ENCODE measurements at places on chromosomes 6 and 20. TPM values are rescaled to one million over a fixed set of nuclear protein-coding genes. Genes with fewer than 3 reads are reported as not detected.

DNA sequence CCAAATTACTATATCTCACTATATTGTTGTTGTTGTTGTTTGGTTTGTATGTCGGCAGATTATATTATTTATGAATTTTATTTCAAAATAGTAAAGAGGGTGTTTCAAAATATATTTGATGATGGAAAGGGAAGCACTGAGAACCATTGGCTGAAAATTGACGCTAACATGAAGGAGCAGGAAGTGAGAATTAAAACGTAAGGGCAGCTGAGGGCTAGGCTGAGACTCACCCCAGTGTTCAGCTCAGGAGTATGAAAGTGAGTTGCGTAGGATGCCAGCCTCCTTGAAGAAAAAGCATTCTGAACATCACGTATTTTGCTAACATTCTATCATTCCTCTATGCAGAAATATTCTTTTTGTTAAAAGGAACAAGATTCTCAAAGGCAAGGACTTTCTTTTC, 10.7 kb upstream of the IPCEF1 start:
- DNase-seq: no peak
- no peak overlapping the region for H3K27ac ChIP-seq
- H3K4me1 ChIP-seq: no peaks in the 10 kb centered on the region
- H3K36me3 ChIP-seq: no peaks in the 10 kb centered on the region

- peaks cover 20% of the 10 kb centered on the region for H3K27me3 ChIP-seq
- peak; percentile 91 for DNase-seq
- H3K27ac ChIP-seq: no peak overlapping the region
- no peaks in the 10 kb centered on the region for H3K36me3 ChIP-seq
- no peak overlapping the region for H3K4me3 ChIP-seq
Measured at GRCh38 chr6:34056305-34057108, 89.4 kb downstream of the GRM4 start.

- H3K36me3 ChIP-seq: no peaks in the 10 kb centered on the region
- H3K4me1 ChIP-seq: no peaks in the 10 kb centered on the region
- H3K27ac ChIP-seq: no peak overlapping the region
- H3K4me3 ChIP-seq: no peak overlapping the region
Measured at GRCh38 chr20:52888096-52888495, 84.1 kb upstream of the TSHZ2 start.

GRCh38 chr6:136977075-136977474, 55.0 kb downstream of the SLC35D3 start:
- no peak overlapping the region for H3K27ac ChIP-seq
- H3K4me3 ChIP-seq: no peak overlapping the region
- no peaks in the 10 kb centered on the region for H3K4me1 ChIP-seq
- no peak for DNase-seq

GRCh38 chr20:19784511-19785172, 26.6 kb downstream of the RIN2 start:
- no peak overlapping the region for H3K27ac ChIP-seq
- H3K4me1 ChIP-seq: no peaks in the 10 kb centered on the region
- no peaks in the 10 kb centered on the region for H3K36me3 ChIP-seq

GRCh38 chr6:157383471-157383870, 2.5 kb downstream of the ZDHHC14 start:
- H3K27ac ChIP-seq: no peak overlapping the region
- DNase-seq: no peak
- H3K4me1 ChIP-seq: peaks cover 21% of the 10 kb centered on the region

REV3L gene
- total RNA-seq: 12.1 TPM

RIMS4 gene
- not detected for total RNA-seq

GRIK2 gene
- total RNA-seq: not detected

RPL10A gene
- 1,856 TPM for total RNA-seq
